ENCODE measurements at places on chromosomes 2 and 18.

GRCh38 chr2:150513647-150514046 lies 26.2 kb upstream of the RND3 start:
- DNase-seq = no peak

- no peak for DNase-seq
Observed at GRCh38 chr2:184114439-184114838, 483.9 kb upstream of the ZNF804A start.

DNA sequence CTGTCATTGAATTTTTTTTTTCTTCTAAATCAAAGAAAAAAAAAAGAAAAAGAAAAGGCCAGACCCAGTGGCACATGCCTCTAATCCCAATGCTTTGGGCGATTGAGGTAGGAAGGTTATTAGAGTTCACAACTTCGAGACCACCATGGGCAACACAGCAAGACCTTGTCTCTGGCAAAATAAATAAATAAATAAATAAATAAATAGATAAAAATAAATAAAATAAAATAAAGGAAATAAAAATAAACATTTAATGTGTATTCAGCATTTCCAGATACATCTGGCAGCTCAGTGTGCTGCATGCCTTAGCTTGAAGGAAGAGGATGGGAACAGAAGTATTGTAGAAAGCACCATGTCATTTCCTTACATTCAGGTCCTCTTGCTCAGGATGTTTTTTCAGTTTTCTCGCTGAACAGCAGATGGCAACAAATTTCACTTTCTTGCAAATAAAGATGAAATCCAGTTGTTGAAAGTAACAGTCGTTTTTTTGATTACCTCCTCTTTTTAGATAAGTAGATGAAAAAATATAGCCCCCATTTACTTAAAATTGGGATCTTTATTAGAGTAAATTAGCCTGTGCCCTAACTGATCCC lies 25.7 kb upstream of the FAM178B start:
- no peak for DNase-seq

- peak; percentile 12 for DNase-seq
Observed at GRCh38 chr18:58781627-58782194, 83.0 kb upstream of the ZNF532 start.

DNA sequence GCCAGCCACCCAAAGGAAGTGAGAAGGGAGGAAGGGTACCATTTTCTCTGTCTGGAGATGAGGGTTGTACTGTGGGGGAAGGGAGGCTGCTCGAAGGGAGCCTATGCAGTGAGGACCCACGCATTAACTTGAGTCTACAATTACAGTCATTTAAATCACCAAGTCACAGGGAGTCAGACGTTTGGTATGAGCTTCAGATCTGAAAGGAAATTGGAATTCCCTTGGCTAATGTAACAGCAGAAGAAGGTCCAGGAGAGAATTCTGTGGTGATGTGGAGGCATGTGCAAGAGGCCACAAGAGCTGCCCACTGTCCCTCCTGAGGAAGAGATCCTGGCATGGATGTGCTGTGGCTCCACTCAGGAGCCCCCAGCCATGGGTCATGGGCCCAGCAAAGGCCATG lies 22.5 kb downstream of the DAPL1 start:
- DNase-seq = no peak
